ENCODE measurements at places on chromosomes 3 and 15. TPM values are rescaled to one million over a fixed set of nuclear protein-coding genes. Genes with fewer than 3 reads are reported as not detected.

The LEKR1 gene
- 4.1 TPM for total RNA-seq

GRCh38 chr3:46695177-46695961, 1.9 kb upstream of the ALS2CL start:
- H3K27me3 ChIP-seq = peaks cover 31% of the 10 kb centered on the region
- peak; percentile 20 for DNase-seq
- H3K4me3 ChIP-seq = no peak overlapping the region
- H3K36me3 ChIP-seq = no peaks in the 10 kb centered on the region
- no peak overlapping the region for H3K27ac ChIP-seq
- H3K4me1 ChIP-seq = peaks cover 8% of the 10 kb centered on the region

GRCh38 chr15:25092661-25093060, 137.9 kb downstream of the SNRPN start:
- no peaks in the 10 kb centered on the region for H3K4me1 ChIP-seq
- no peak overlapping the region for H3K4me3 ChIP-seq
- H3K27me3 ChIP-seq = no peaks in the 10 kb centered on the region
- H3K27ac ChIP-seq = no peak overlapping the region

GRCh38 chr3:3693593-3693992, 105.6 kb upstream of the LRRN1 start:
- H3K4me1 ChIP-seq = peaks cover 8% of the 10 kb centered on the region
- no peaks in the 10 kb centered on the region for H3K36me3 ChIP-seq
- DNase-seq = no peak
- no peak overlapping the region for H3K4me3 ChIP-seq
- H3K27me3 ChIP-seq = no peaks in the 10 kb centered on the region
- H3K27ac ChIP-seq = no peak overlapping the region

The SNTN gene
- total RNA-seq = not detected

GRCh38 chr3:10707400-10708215, 108.4 kb upstream of the SLC6A11 start:
- peaks cover 92% of the 10 kb centered on the region for H3K27me3 ChIP-seq
- H3K4me3 ChIP-seq = peak overlapping the region; percentile 59
- H3K36me3 ChIP-seq = no peaks in the 10 kb centered on the region
- H3K4me1 ChIP-seq = peaks cover 4% of the 10 kb centered on the region
- no peak overlapping the region for H3K27ac ChIP-seq
- peak; percentile 44 for DNase-seq

GRCh38 chr15:79376383-79376782, 55.8 kb upstream of the MINAR1 start:
- H3K27me3 ChIP-seq = no peaks in the 10 kb centered on the region
- peaks cover 3% of the 10 kb centered on the region for H3K4me1 ChIP-seq
- H3K4me3 ChIP-seq = no peak overlapping the region
- peaks cover 1% of the 10 kb centered on the region for H3K36me3 ChIP-seq

DNA sequence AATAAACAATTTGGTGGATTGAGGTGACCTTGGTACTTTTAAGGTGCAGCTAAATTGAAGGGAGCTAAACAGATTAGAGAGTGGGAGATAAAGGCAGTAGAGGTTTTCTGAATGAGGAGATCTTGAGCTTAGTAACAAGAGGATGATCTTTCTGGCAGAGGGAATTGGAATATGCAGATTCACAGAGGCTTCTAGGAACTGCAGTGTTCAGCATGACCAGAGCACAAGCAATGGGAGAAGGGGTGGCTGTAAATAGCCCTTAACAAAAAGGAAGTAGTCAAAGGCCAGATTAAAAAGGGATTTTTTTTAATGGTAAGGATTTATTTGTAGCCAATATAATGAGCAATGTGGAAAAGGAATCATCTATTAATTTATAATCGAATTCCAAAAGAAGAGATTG, 5.7 kb upstream of the BNIP2 start:
- no peak overlapping the region for H3K4me3 ChIP-seq
- H3K27me3 ChIP-seq = no peaks in the 10 kb centered on the region
- no peaks in the 10 kb centered on the region for H3K36me3 ChIP-seq
- no peak overlapping the region for H3K27ac ChIP-seq

The RETNLB gene
- total RNA-seq = not detected

GRCh38 chr3:48247401-48247811, 6.5 kb downstream of the ZNF589 start:
- H3K36me3 ChIP-seq = peaks cover 21% of the 10 kb centered on the region
- no peak overlapping the region for H3K4me3 ChIP-seq
- H3K27ac ChIP-seq = no peak overlapping the region
- DNase-seq = no peak

The UROC1 gene
- total RNA-seq = not detected

DNA sequence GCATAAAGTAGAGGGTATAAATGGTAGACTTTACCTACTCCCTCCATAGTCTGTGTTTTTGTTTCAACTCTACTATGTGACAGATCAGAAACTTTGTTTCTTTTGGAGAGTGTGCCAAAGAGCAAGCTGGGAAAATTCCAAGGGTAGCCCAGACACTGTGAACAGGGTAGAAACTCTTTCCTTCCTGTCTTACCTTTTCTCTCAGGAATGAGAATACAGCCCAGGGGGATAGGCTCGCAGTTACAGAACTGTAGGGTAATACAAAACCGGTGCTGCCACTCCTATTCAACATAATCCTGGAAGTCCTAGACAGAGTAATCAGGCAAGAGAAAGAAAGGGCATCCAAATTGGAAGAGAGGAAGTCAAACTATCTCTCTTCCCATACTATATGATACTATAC, 256.3 kb downstream of the CPNE4 start:
- no peak for DNase-seq
- no peaks in the 10 kb centered on the region for H3K4me1 ChIP-seq
- peaks cover 1% of the 10 kb centered on the region for H3K36me3 ChIP-seq
- no peaks in the 10 kb centered on the region for H3K27me3 ChIP-seq
- no peak overlapping the region for H3K4me3 ChIP-seq

- DNase-seq = no peak
- H3K36me3 ChIP-seq = no peaks in the 10 kb centered on the region
- H3K4me1 ChIP-seq = peaks cover 19% of the 10 kb centered on the region
- H3K27me3 ChIP-seq = peaks cover 9% of the 10 kb centered on the region
These were observed 20.1 kb downstream of the KBTBD8 start for GRCh38 chr3:67018105-67018788.

The LINGO1 gene
- total RNA-seq = 35.1 TPM

GRCh38 chr3:34175636-34176176, 377.3 kb downstream of the PDCD6IP start:
- no peak overlapping the region for H3K27ac ChIP-seq
- DNase-seq = no peak
- no peak overlapping the region for H3K4me3 ChIP-seq

DNA sequence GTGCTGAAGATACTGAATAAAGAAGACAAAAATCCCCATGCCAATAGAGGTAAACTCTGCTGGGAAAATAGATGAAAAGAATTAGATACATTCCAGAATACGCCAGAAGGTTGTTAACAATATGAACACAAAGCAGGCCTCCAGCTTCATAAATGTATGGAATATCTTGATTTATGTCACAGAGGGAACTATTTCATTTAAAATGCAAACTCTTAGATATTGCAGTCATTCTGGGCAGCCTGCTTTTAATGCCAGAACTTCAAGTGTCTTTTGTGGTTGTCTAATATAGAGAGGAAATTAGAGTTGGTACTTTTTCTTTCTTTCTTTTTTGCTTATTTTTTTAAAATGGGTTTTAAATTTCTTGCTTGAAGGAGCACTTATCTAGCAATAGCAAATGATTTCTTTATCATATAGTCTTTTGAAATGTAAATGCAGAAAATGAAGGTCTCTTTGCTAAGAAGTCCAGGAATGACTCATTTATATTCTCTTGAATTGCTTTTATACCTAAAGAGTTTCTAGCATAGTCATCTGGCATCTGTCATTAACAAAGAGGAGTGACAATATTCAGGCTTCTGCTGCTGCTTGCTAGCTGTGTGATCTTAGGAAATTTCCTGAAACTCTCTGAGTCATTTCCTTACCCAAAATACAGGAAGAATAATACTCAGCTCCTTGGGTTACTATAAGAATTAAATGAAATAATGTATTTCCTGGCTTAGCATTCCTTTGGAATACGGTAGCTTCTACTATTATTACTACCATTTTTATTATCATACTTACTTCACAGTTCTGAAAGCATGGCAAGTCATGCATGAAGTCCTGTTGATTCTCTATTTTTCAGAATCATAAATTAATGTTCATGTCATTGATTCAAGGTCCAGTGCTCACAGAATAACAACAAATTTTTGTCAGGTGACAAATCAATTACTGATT, 527.6 kb downstream of the DIPK2A start:
- H3K4me1 ChIP-seq = peaks cover 2% of the 10 kb centered on the region
- H3K4me3 ChIP-seq = no peak overlapping the region
- H3K27ac ChIP-seq = no peak overlapping the region
- no peaks in the 10 kb centered on the region for H3K27me3 ChIP-seq

- no peak overlapping the region for H3K27ac ChIP-seq
- no peak for DNase-seq
- H3K4me3 ChIP-seq = no peak overlapping the region
- no peaks in the 10 kb centered on the region for H3K4me1 ChIP-seq
- no peaks in the 10 kb centered on the region for H3K27me3 ChIP-seq
- H3K36me3 ChIP-seq = no peaks in the 10 kb centered on the region
These were observed 309.8 kb upstream of the DCBLD2 start for GRCh38 chr3:99211309-99211708.

GRCh38 chr15:57118013-57118799, 199.8 kb downstream of the TCF12 start:
- H3K36me3 ChIP-seq = no peaks in the 10 kb centered on the region
- DNase-seq = no peak
- H3K27ac ChIP-seq = peak overlapping the region; percentile 62

The CELF6 gene
- total RNA-seq = 1.4 TPM

GRCh38 chr3:53577506-53577905, 83.1 kb downstream of the CACNA1D start:
- no peak overlapping the region for H3K27ac ChIP-seq
- no peaks in the 10 kb centered on the region for H3K36me3 ChIP-seq
- DNase-seq = no peak
- H3K4me3 ChIP-seq = no peak overlapping the region
- peaks cover 2% of the 10 kb centered on the region for H3K27me3 ChIP-seq
- H3K4me1 ChIP-seq = no peaks in the 10 kb centered on the region

- DNase-seq = no peak
- peaks cover 1% of the 10 kb centered on the region for H3K36me3 ChIP-seq
- no peaks in the 10 kb centered on the region for H3K4me1 ChIP-seq
- no peaks in the 10 kb centered on the region for H3K27me3 ChIP-seq
These were observed 133.6 kb downstream of the TMEM108 start for GRCh38 chr3:133171831-133172230.

GRCh38 chr3:10245081-10245712, 3.1 kb upstream of the TATDN2 start:
- no peaks in the 10 kb centered on the region for H3K36me3 ChIP-seq
- H3K27ac ChIP-seq = no peak overlapping the region
- H3K4me3 ChIP-seq = no peak overlapping the region
- H3K4me1 ChIP-seq = peaks cover 9% of the 10 kb centered on the region

- H3K27ac ChIP-seq = peak overlapping the region; percentile 43
- no peak for DNase-seq
- peaks cover 30% of the 10 kb centered on the region for H3K36me3 ChIP-seq
- H3K27me3 ChIP-seq = peaks cover under 1% of the 10 kb centered on the region
These were observed 3.2 kb downstream of the ZXDC start for GRCh38 chr3:126472277-126473006.
